ENCODE measurements at places on chromosomes 7 and 10.

DNA sequence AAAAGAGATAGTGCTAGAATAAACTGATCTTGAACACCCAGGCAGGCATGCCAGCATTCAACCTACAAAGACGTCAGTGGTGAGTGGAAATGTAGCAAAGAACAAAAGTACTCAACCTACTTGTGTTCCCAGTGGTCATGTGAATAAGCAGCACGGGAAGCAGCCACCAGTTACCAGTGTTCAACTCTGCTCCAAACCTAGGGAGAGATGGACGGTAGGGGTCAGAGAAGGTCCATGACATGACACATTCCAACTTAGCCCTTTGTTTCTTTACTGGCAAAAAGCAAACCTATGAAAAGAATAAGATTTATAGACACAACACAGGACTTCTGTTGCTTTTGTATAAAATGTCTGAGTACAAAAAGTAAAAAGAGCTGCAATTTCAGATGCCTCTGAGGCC, 511.4 kb downstream of the XPNPEP1 start:
- H3K4me3 ChIP-seq = no peak overlapping the region
- DNase-seq = no peak
- H3K36me3 ChIP-seq = no peaks in the 10 kb centered on the region
- no peak overlapping the region for H3K27ac ChIP-seq

DNA sequence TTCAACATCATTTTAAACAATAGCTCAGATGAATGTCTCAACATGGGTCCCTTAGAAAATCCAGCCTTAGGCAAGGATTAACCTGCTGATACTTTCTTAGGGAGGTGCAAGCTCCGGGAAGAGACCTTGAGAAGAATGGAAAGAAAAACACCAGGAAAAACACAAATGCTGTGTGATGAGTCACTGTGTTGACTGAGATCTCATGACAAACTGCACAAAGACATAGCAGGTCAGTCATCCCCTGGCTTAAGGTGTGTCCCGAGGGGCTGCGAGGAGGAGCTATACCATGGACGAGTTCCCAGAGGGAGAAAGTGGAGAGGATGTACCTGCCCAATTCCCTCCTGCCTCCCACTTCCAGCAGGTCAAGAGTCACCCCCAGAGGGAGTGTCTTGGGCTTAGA, 98.0 kb downstream of the TEX36 start:
- DNase-seq = no peak
- no peaks in the 10 kb centered on the region for H3K27me3 ChIP-seq
- H3K4me3 ChIP-seq = no peak overlapping the region
- no peaks in the 10 kb centered on the region for H3K36me3 ChIP-seq
- no peak overlapping the region for H3K27ac ChIP-seq
- H3K4me1 ChIP-seq = no peaks in the 10 kb centered on the region

DNA sequence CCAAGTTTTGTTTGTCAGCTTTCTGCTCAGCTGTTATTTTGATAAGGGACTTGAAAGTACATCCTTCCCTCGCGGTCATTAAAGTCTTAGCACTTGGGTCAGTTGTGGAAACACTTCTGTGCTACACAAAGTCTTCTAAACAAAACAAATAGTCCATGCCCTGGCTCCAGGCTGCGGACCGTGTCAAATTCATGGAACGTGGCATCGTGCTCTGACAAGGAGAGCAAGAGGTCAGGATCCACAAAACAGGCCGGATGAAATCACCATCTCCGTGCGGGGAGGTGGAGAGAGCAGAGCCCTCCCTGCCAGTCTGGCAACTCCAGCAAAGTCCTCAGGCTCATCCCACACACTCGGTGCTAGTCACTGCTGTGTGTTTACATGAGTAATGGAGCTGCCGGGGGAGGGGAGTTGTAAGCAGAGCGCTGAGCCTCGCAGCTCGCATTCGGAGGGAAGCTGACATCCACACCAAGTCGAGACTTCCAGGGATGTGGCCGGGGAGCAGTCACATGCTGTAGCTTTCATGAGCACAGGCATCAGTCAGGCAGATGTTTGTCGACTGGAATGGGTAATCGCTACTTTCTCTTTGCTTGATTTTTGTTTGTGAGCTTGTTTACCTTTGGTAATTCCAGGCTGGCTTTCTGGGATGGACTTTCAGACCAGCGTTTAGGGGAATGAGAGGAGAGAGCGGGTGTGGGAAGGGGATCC, 147.6 kb downstream of the ARID5B start:
- H3K36me3 ChIP-seq = no peaks in the 10 kb centered on the region
- H3K27ac ChIP-seq = no peak overlapping the region
- H3K4me3 ChIP-seq = no peak overlapping the region
- H3K4me1 ChIP-seq = peaks cover 10% of the 10 kb centered on the region

- no peaks in the 10 kb centered on the region for H3K36me3 ChIP-seq
- H3K27ac ChIP-seq = no peak overlapping the region
- DNase-seq = no peak
- no peaks in the 10 kb centered on the region for H3K27me3 ChIP-seq
Observed at GRCh38 chr10:113030453-113030852, 80.4 kb downstream of the TCF7L2 start.

GRCh38 chr10:59333701-59334100, 28.6 kb downstream of the FAM13C start:
- no peak overlapping the region for H3K27ac ChIP-seq
- DNase-seq = no peak
- H3K36me3 ChIP-seq = peaks cover 1% of the 10 kb centered on the region
- peaks cover 8% of the 10 kb centered on the region for H3K4me1 ChIP-seq

DNA sequence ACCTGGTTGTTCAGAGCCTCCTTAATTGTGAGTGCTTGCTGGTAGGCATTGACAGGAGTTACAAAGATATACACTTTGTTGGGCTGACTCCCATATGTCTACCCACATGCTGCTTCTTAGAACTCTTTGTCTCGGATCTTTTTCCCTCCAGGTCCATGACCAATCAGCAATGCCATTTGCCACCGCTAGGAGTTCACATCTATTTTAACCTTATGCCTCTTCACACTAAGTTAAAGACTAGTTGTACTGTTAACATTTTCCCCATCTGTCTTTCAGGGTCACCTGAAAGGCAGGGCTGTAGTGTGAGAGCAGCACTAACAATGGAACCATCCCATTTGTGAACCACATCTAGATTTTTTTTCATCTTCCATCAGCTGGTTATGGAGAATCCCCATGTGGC, 226.7 kb upstream of the NPY start:
- no peaks in the 10 kb centered on the region for H3K36me3 ChIP-seq
- H3K4me3 ChIP-seq = no peak overlapping the region
- no peak for DNase-seq
- H3K27me3 ChIP-seq = peaks cover 2% of the 10 kb centered on the region

DNA sequence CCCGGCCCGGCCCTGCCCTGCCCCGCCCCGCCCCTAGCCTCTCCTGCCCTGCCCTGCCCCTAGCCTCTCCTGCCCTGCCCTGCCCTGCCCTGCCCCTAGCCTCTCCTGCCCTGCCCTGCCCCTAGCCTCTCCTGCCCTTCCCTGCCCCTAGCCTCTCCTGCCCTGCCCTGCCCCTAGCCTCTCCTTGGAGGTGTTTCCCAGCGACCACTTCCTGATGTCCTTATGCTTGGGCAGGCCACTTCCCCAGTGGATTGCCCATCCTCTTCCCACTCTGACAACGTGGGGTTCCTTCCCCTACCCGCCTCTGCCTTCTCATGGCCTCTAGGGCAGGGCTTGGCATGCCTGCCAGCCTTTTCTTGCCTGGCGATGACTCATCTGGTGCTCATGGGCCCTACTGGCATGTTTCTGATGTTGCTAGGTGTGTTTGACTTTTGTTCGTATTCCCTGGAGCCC, 21.2 kb downstream of the PRXL2A start:
- H3K36me3 ChIP-seq = peaks cover 88% of the 10 kb centered on the region
- no peaks in the 10 kb centered on the region for H3K27me3 ChIP-seq
- no peak for DNase-seq
- H3K4me3 ChIP-seq = no peak overlapping the region
- H3K4me1 ChIP-seq = no peaks in the 10 kb centered on the region
